ENCODE measurements at places on chromosomes 11 and 22. TPM values are rescaled to one million over a fixed set of nuclear protein-coding genes. Genes with fewer than 3 reads are reported as not detected.
A peak's percentile ranks its signal among the peaks of the same experiment; 100 is the strongest.

GRCh38 chr11:96151501-96151900, 191.5 kb downstream of the MAML2 start:
- no peaks in the 10 kb centered on the region for H3K27me3 ChIP-seq
- peaks cover 8% of the 10 kb centered on the region for H3K4me1 ChIP-seq
- H3K27ac ChIP-seq: no peak overlapping the region
- H3K36me3 ChIP-seq: no peaks in the 10 kb centered on the region
- no peak for DNase-seq

DNA sequence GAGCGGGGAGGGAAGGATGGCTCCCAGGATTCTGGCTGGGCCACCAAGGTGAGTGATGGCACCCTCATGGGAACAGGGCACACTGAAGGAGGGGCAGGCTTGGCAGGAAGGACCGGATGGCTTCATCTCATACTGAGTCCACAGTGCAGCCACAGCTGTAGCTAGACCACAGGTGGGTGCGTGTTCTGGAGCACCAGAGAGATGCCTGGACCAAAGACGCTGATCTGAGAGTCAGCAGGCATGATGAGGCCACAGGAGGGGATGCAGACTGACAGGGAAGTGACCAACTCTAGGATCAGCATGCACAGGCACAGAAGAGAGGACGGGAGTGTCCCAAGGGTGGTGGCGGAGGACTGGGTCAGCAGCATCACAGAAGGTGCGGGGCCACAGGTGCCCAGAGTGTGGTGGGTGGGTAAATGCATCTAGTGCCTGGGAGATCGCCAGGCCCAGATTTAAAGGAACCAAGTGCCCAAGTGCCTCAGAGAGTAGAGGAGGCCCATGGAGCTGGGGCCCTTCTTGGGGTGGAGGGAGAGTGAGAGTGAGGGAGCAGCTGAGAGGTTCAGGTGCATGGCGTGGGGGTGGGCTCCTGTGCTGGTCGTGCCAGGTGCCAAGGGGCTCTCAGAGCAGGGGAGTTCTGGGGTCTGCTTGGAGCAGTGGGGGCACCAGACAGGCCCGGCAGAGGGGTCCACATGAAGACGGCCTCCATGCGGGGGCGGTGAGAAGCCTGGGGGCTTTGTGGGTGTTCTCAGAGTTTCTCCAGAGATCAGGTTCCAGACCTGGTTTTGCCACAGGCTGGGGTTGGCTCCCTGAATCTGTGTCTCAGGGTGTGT, 113.7 kb downstream of the CEP164 start:
- no peaks in the 10 kb centered on the region for H3K27me3 ChIP-seq
- no peak for DNase-seq
- H3K4me3 ChIP-seq: no peak overlapping the region
- no peaks in the 10 kb centered on the region for H3K4me1 ChIP-seq
- H3K27ac ChIP-seq: no peak overlapping the region

DNA sequence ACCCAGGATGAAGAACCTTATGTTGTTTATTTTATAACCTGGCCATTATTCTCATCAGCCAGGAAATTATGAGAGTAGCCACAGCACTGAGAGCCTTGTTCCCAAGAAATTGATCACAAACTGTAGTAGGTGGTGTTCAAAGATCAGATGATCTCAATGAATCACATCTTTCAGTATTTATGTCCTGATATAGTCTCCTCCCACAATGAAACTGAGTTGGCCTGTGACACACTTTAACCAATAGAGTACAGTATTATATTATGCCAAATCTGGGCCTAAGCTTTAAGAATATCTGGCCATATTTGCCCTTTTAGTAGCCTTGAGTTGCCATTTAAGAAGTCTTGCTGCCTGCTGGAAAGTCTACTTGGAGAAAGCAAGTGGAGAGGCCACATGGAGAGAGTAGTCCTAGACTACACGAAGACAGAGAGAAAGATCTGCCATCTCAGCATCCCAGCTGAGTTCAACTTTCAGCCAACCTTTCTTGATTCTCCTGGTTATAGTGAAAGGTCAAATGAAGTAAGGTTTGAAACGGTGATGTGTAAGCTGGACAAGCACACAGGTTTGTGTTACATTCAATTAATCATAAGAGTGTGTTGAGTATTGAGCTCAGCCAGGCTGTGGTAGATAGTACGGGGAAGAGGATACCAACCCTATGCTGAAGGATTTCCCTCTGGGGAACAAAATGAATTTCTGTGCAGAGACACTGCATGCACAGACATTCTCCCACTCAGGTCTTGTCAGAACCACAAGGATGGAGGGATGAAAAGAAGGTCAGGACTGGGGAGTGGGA, 561.8 kb downstream of the SOX6 start:
- DNase-seq: no peak
- H3K4me3 ChIP-seq: no peak overlapping the region
- no peaks in the 10 kb centered on the region for H3K36me3 ChIP-seq
- H3K27me3 ChIP-seq: no peaks in the 10 kb centered on the region

GRCh38 chr11:393219-394033, 583 bp upstream of the PKP3 start:
- H3K27me3 ChIP-seq: no peaks in the 10 kb centered on the region
- H3K36me3 ChIP-seq: no peaks in the 10 kb centered on the region
- H3K4me3 ChIP-seq: no peak overlapping the region
- H3K4me1 ChIP-seq: no peaks in the 10 kb centered on the region
- no peak overlapping the region for H3K27ac ChIP-seq

DNA sequence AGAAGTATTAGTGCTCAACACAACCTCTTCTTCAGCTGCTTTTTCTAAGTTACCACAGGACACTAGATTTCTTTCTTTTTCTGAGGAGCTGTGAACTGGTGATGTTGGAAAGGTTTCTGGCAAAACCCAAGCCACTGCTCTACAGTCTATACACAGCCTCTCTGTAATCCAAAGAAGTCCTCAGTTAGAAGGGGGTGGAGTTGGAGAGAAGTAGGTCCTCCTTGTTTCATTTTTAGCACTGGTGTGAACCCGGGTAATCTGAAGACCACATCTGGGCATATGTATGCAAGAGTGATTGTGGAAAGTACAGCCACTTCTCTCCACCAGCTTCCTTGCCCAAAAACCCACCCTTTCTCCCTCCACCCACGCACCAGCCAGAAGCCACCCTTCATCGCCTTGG, 1168.1 kb downstream of the LRRC4C start:
- H3K36me3 ChIP-seq: no peaks in the 10 kb centered on the region
- H3K4me1 ChIP-seq: no peaks in the 10 kb centered on the region
- no peak for DNase-seq
- H3K4me3 ChIP-seq: no peak overlapping the region
- no peak overlapping the region for H3K27ac ChIP-seq

GRCh38 chr11:120517390-120517761, 5.8 kb downstream of the GRIK4 start:
- H3K27ac ChIP-seq: no peak overlapping the region
- DNase-seq: no peak
- no peaks in the 10 kb centered on the region for H3K27me3 ChIP-seq
- H3K4me3 ChIP-seq: no peak overlapping the region
- H3K36me3 ChIP-seq: no peaks in the 10 kb centered on the region

DNA sequence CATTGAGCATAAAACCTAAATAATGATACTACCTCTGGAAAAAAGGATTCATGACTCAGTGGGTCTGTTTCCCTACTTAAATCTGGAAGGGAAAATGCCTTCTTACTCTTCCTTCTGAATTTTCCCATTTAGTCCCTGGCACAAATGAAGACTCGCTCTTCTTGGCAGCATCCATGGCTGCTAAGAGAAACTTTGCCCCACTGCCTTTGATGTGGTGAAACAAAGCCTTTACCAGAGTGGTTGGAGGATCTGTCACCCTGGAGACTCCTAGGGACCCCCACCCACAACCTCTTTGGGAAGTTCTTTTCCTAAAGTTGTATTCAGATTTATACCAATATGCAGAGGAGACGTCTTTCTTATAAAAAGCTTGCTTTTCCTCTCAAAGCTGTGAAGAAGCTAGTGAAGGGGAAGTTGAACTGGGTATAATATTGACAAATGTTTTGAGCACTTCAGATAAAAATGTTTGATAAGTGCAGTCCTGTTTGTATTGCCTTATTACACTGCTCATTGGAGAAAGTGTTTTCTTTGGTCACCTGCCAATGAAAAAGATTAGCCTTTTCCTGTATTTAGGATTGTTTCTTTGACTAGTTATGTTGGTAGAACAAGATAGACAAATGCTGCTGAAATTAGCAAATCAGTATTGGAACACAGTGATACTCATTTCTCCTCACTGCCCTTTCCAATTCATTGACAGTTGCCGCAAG, 77.3 kb downstream of the ARFGAP2 start:
- H3K36me3 ChIP-seq: no peaks in the 10 kb centered on the region
- no peaks in the 10 kb centered on the region for H3K4me1 ChIP-seq
- H3K27me3 ChIP-seq: no peaks in the 10 kb centered on the region
- H3K27ac ChIP-seq: no peak overlapping the region
- DNase-seq: no peak
- H3K4me3 ChIP-seq: no peak overlapping the region

GRCh38 chr11:68498903-68499883, 38.6 kb downstream of the PPP6R3 start:
- H3K36me3 ChIP-seq: no peaks in the 10 kb centered on the region
- no peak for DNase-seq
- H3K27ac ChIP-seq: no peak overlapping the region
- H3K4me1 ChIP-seq: peaks cover 36% of the 10 kb centered on the region
- no peak overlapping the region for H3K4me3 ChIP-seq
- H3K27me3 ChIP-seq: no peaks in the 10 kb centered on the region

GRCh38 chr11:72460091-72460647, 25.8 kb upstream of the CLPB start:
- H3K36me3 ChIP-seq: no peaks in the 10 kb centered on the region
- H3K27me3 ChIP-seq: no peaks in the 10 kb centered on the region
- no peak overlapping the region for H3K4me3 ChIP-seq
- DNase-seq: no peak
- H3K27ac ChIP-seq: no peak overlapping the region
- H3K4me1 ChIP-seq: no peaks in the 10 kb centered on the region

DNA sequence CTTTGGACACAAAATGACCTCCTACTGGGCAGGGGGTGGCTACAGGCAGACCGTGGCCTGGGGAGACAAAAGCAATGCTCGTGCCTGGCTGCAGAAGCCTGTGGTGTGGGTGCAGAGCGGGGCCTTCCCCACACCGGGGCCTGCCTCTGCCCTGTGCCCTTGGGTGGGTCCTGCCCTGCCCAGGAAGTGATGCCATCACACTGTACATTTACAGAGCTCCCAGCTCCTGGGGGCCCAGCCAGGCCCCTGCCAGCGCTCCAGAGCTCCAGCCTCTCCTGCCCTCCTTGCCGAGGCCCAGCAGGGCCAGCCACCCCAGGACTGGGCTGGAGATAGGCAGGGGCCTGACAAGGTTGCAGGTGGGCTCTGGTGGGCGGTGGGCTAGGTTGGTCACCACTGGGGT, 40.1 kb downstream of the MUC5B start:
- no peak for DNase-seq
- peaks cover 15% of the 10 kb centered on the region for H3K4me1 ChIP-seq
- H3K27me3 ChIP-seq: no peaks in the 10 kb centered on the region
- H3K4me3 ChIP-seq: peak overlapping the region; percentile 77
- H3K27ac ChIP-seq: peak overlapping the region; percentile 89
- H3K36me3 ChIP-seq: no peaks in the 10 kb centered on the region

DNA sequence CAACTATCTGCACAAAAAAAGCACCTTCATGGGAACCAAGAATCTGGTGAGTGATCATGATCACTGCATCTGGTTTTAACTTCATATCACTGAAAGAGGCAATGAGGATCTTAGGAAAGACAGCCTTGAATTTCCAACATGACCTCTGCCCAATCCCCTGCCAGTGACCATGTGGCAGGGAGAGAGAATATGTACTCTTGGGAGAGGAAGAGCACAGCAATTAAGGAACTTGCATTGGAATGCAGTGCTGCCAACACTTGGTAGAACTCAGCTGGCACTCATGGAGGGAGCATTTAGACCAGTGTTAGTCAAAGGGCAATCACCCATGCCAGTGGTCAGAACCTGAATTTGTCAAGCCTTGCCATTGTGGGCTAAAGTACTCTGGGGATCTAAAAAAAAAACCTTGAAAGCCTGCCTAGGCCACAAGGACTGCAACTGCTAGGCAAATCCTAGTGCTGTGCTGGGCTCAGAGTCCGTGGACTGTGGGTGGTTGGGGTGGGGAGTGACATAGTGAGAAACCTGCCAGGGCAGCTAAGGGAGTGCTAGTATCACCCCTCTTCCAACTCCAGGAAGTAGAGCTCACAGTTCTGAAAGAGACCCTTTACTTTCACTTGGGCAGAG, 23.1 kb downstream of the JRKL start:
- DNase-seq: no peak
- H3K36me3 ChIP-seq: no peaks in the 10 kb centered on the region
- H3K27ac ChIP-seq: no peak overlapping the region
- H3K4me1 ChIP-seq: no peaks in the 10 kb centered on the region

- no peak overlapping the region for H3K4me3 ChIP-seq
- no peak for DNase-seq
- H3K27me3 ChIP-seq: no peaks in the 10 kb centered on the region
- no peaks in the 10 kb centered on the region for H3K4me1 ChIP-seq
- no peaks in the 10 kb centered on the region for H3K36me3 ChIP-seq
Observed at GRCh38 chr11:67058506-67058905, 1.9 kb downstream of the RHOD start.

DNA sequence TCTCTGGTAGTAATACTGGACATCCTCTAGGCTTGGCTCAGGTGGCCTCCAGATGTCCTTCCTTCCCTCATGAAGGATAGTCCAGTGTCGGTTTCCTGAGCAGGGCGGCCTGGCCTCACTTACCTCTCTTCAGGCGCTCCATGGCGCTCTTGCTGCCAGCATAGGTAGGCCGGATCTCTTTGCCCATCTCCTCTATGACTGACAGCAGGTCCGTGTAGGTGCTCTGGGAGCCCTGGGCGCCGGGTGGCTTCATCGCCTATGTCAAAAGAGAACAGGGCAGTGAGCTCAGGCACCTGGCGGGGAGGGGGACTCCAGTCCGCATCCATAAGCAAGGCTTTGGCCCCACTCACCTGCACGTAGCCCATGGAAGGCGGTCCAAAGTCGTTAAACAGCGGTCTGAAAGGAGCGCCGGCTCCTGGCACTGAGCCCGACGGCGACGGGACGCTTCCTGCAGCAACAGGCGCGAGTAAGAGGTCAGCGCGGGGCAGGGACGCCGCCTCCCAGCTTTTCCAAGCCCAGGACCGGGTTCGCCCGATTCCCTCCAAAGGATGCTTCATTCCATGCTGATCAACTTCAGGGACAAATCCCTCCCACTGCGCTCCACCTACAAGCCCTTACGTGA, 609 bp downstream of the CDK2AP2 start:
- H3K27ac ChIP-seq: peak overlapping the region; percentile 96
- no peaks in the 10 kb centered on the region for H3K27me3 ChIP-seq
- peaks cover 40% of the 10 kb centered on the region for H3K4me1 ChIP-seq
- no peaks in the 10 kb centered on the region for H3K36me3 ChIP-seq

Gene BMAL1
- total RNA-seq: 47.9 TPM

Gene SOX10
- total RNA-seq: not detected

Gene MMP8
- not detected for total RNA-seq

Gene LTBP3
- 283 TPM for total RNA-seq

Gene OR51I1
- not detected for total RNA-seq

Gene GRM5
- not detected for total RNA-seq

Gene SCN4B
- not detected for total RNA-seq

Gene DBX1
- total RNA-seq: not detected

Gene ATP5MG
- total RNA-seq: 143 TPM

Gene MRGPRD
- not detected for total RNA-seq

Gene ELF5
- total RNA-seq: not detected

Data from naive thymus-derived CD4-positive, alpha-beta T cell (primary cell).